ENCODE measurements at places on chromosomes 6 and 20. TPM values are rescaled to one million over a fixed set of nuclear protein-coding genes. Genes with fewer than 3 reads are reported as not detected.

The KDM1B gene
- total RNA-seq = 25.4 TPM

The FOXS1 gene
- 3.8 TPM for total RNA-seq

The CGA gene
- 0.52 TPM for total RNA-seq

GRCh38 chr20:17825960-17826843, 126.4 kb downstream of the BANF2 start:
- no peak overlapping the region for H3K4me3 ChIP-seq
- no peaks in the 10 kb centered on the region for H3K4me1 ChIP-seq
- peak overlapping the region; percentile 53 for H3K27ac ChIP-seq
- H3K27me3 ChIP-seq = no peaks in the 10 kb centered on the region

DNA sequence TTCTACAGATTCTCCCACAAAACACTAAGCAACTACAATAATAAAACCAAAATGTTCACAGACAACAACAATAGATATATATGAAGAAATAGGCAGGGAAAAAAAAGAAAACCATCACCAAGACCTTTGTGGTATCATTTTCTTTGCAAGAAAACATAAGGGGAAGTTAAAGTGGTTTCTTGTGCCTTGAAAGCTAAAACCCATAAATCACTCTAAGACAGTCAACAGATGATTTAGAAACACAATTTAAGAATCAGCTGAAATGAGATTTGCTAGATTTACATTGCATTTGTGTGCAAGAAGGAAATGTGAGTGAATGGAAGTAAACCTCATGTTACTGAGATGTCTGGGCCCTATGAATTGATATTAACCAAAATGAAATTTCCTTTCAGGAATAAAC, 1265.4 kb upstream of the GJE1 start:
- no peaks in the 10 kb centered on the region for H3K4me1 ChIP-seq
- H3K4me3 ChIP-seq = no peak overlapping the region
- DNase-seq = no peak
- no peaks in the 10 kb centered on the region for H3K36me3 ChIP-seq
- no peaks in the 10 kb centered on the region for H3K27me3 ChIP-seq

DNA sequence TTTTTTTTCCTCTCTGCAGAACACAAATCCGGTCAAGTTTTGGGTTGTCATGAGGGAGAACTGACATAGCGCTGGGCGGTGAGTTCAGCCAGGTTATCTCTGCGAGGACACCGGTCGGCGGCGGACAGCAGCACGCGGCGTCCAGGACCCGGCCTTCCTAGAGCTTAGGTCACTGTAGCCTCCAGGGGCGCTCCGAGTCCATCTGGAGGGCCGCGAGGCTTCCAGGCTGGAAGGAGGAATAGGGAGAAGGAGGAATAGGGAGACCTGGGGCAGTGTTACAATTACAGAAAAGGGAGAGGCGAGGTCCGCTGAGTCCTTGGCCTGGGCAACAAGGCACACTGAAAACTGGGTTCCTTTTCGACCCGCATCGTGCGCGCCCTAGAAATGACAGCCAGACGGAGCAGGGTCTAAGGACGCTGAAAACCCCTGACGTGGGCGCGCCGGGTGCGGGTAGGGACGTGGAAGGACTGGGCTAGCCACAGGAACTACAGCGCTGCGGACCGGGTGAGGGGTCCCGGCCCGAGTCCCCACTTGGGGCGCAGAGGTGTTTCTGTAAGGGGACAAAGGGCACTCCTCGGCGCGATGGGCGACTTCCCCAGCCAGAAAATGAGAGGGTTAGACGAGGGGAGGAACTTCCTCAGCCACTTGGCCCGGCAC, 536 bp upstream of the FNDC1 start:
- no peaks in the 10 kb centered on the region for H3K4me1 ChIP-seq
- no peak overlapping the region for H3K27ac ChIP-seq
- no peaks in the 10 kb centered on the region for H3K36me3 ChIP-seq
- DNase-seq = peak; percentile 60
- peak overlapping the region; percentile 43 for H3K4me3 ChIP-seq

DNA sequence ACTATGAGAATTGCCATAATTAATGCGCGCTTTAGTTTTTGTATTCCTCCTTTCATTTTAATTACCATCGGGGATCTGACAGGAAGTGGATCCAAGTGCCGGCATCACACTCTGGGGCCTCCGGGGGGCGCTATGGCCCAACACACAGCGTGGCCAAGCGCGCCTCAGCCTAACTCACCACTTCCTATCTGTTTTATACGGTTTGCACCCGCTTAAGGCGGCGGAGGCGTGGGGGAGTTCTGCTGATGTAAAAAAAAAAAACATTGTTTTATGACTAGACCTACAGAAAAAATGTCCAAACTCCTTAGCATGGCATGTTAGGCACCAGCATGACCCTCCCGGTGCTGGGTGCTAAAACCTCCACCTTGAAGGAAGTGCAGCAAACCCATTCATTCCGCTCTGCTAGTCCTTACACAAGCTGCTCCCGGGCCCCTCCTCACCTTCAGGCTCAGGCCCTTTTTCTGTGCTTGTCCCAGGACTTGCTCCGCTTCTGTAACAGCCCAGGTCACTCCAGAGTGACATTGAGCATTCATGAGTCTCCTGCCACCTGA, 4.5 kb upstream of the EBF4 start:
- no peaks in the 10 kb centered on the region for H3K36me3 ChIP-seq
- no peaks in the 10 kb centered on the region for H3K4me1 ChIP-seq
- no peak overlapping the region for H3K27ac ChIP-seq
- H3K4me3 ChIP-seq = no peak overlapping the region

GRCh38 chr20:25341716-25342680, 48.6 kb downstream of the ABHD12 start:
- H3K4me3 ChIP-seq = no peak overlapping the region
- no peaks in the 10 kb centered on the region for H3K36me3 ChIP-seq
- peaks cover 8% of the 10 kb centered on the region for H3K4me1 ChIP-seq
- DNase-seq = no peak

DNA sequence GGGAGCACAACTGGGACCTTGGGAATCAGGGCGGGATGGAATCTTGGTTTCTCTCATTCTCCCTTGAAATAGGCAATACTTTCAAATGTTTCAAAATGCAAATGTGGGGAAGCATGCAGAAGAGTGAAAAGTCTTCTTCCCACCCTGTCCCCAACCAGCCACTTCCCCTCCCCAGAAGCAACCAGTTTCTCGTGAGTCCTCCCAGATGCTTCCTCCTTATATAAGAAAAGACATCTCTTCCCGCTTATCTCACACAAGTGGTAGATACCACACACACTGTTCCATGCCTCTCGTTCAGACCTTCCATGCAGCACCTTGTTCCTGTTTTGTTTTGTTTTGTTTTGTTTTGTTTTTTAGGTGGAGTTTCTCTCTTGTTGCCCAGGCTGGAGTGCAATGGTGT, 25.1 kb downstream of the HCK start:
- no peak overlapping the region for H3K27ac ChIP-seq
- H3K4me3 ChIP-seq = no peak overlapping the region
- no peaks in the 10 kb centered on the region for H3K27me3 ChIP-seq

All from psoas muscle (tissue), 8 donors.